ENCODE measurements at places on chromosomes 2 and 18.

DNA sequence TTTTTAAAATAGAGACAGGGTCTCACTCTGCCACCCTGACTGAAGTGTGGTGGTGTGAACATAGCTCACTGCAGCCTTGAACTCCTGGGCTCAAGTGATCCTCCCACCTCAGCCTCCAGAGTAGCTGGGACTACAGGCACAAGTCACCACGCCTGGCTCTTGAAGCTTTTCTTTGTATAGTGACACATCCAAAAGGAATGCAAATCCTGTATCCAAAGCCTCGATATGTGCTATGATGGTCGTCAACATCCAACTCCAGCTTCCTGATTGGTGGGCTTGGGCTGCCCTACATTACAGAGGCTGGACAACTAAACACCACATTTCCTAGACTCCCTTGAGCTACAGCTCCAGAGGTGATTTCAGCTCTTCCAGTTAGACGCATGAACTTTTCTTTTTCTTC lies 101.7 kb upstream of the PGAP1 start:
- DNase-seq, result no peak

DNA sequence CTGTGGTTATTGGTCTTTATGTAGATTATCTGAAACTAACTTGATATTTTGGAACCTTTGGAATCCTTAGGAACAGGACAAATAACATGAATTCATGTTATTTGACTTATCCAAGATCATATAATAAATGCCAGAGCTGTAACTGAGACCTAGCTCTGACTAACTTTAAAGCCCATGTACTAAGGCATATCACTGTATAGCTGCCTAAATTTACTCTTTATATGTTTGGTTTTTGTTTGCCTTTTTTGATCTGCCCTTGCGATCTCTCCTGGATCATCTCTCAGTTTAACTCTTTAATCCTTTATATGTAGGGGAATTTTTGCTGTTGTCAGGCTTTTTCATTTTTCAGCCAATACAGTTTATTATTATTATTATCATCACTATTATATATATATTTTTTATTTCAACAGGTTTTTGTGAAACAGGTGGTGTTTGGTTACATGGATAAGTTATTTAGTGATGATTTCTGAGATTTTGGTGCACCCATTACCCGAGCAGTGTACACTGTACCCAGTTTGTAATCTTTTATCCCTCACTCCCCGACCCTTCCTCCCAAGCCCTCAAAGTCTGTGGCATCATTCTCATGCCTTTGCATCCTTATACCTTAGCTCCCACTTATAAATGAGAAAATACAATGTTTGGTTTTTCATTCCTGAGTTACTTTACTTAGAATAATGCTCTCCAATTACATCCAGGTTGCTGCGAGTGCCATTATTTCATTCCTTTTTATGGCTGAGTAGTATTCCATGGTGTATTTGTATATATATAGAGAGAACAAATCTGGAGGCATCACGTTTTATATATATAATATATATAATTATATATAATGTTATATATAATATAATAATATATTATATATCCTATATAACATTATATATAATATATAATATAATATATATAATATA lies 48.9 kb downstream of the APLF start:
- no peak for DNase-seq

GRCh38 chr2:235270291-235270690 lies 223.6 kb upstream of the AGAP1 start:
- DNase-seq, result no peak

GRCh38 chr2:85433511-85434089 lies 15.1 kb downstream of the SH2D6 start:
- peak; percentile 18 for DNase-seq

DNA sequence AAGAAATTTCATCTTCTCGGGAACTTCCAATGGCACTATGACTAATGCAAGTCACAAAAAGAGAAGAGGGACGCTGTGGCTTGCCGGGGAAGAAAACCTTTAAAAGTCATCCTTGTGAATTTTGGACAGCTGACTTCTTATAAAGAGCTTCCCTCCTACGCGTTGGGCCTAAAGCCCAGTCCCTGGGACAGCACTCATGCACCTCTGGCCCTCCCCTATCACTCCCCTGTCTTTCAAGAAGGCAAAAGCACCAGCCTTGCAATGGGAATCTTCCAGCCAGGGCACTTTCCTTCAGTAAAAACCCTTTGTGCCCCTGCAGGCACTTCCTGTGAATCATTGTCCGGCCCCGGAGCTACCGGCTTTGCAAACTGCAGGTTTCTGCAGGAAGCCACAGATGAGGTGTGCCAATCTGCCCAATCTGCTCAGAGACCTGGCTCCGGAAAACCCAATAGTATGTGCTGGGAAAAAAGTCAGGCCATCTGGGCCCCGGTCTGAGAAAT lies 7.1 kb downstream of the MREG start:
- DNase-seq, result peak; percentile 74

DNA sequence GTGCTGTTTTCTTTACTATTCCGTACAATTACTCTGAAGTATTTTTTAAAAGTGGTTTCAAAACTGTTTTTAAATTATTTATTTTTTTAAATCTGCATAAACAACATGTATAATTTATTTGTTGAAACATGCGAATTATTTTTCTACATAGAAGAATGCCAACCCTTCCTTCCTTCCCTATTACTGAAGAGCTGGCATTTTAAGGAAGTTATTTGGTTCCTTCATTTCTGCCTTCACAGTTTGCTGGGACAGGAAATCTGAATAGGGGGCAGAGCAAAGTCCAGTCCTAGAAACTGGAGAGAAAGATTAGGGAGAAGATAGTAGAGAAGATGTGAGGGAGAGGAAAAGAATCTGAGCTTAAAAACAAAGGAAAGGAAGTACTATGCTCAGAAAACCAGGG lies 146.7 kb upstream of the ACVR2A start:
- no peak for DNase-seq

GRCh38 chr2:131047920-131048560 lies 45.2 kb downstream of the FAM168B start:
- DNase-seq, result no peak

DNA sequence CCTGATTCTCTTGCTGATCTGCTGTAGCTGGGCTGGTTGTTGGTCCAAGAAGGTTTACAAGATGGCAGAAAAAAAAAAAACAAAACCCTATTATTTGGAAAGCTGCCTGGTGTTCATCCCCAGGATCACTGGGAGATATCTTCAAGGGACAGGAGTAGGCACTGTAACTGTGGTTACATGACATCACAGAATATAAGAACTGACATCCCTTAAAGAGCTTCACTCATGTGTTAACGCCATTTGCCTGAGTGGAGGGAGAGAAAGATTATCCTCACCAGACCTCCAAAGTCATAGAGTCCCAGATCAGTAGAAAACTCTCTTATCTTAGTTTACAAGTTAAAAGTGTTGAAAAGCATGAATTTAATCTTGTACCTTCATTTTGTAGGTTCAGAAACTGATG lies 95.3 kb upstream of the BZW1 start:
- no peak for DNase-seq

DNA sequence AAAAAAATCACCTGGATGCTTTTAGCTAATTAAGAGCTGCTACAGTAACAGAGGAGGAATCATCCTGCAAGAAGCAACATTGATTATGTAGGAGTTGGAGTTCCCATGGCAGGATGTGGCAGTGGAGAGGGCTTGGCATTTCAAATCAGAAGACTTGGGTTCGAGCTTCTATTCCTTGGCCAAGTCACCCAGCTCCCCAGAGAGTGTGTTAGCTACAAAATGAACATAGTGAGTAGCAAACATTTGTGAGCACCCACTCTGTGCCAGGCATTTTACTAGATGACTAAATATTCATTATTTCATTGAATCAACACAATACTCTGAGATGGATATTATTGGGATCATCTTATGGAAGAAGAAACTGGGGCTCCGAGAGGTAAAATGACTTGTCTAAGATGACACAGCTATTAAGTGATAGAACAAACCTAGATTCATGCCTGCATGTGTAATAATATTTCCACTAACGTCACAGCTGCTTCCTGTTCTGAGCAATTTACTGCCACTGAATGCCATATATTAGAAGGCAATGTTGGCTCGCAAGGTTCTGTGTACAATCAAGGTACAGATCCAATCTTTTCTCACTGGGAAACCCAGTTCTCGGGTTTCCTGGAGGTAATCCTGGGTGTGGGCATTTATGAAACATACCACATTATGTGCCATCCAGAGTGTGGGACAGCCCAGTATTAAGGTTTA lies 18.0 kb downstream of the NTSR2 start:
- no peak for DNase-seq

DNA sequence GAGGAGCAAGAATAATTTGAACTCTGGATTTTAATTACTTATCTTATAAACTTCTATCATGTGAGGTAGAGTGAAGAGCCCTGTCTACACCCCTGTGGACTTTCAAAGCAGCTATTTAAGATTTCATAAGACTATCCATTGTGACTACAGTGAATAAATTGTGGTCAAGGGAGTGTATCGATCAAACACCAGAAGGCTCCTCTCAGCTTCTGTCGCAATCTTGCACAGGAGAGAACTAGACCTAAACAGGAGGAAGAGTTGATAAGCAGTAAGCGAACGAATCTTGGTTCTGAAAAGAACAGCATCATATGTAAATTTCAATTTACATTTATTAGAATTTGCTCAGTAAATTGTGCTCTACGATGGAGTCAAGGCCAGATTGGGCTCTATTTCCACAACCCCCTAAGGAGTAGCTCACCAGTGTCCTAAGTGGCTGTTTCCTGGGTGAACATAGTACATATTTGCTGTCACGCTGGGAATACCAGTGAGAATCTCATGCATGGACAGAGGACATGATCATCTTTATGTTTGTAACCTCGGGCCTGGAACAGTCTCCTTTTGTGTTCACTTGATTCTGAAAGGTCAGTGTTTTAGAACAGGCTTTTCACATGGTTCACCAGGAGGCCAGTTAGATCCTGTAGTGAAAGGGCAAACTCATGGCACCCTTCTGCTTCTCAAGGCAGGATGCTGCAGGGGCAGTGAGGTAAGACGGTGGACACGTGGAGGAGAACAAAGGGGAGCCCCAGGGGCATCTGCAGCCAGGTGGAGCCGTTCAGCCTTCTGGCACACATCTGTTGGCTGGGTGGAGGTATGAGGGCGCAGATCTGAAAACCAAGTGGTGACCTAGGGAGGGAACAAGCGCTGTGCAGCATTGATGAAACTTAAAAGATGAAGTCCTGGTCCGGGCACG lies 33.3 kb downstream of the NPAS2 start:
- no peak for DNase-seq

DNA sequence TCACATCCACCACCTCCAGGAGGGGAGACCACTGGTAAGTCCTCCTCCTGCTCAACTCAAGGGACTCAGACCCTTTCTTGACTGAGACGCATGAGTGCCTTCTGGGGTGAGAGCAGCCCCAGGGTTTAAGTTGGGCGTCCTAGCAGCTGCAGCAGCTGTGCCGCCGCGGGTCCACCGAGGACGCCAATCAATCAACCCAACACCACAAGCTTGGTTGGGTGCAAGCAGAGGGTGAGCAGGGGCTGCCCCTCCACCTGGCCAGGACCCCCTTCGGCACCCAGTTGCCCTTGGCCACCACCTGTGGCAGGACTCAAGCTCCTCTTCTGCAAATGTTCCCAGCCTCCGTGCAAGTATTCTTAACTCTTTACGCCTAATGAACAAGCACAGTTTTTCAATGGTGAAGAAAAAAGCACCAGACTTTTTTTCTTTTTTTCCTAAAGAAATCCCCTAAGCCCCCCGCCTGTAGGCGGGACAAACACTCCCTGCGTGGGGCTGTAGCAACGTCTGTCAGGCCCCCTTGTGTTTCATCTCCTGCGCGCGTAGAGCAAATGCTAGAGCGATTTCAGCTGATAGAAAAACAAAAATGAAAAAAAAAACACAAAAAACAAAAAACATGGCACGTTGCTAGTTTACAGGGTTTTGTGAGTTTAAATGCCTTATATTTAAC lies 197.1 kb downstream of the LOXHD1 start:
- no peak for DNase-seq

GRCh38 chr2:219488149-219488843 lies 10.4 kb upstream of the GMPPA start:
- no peak for DNase-seq

DNA sequence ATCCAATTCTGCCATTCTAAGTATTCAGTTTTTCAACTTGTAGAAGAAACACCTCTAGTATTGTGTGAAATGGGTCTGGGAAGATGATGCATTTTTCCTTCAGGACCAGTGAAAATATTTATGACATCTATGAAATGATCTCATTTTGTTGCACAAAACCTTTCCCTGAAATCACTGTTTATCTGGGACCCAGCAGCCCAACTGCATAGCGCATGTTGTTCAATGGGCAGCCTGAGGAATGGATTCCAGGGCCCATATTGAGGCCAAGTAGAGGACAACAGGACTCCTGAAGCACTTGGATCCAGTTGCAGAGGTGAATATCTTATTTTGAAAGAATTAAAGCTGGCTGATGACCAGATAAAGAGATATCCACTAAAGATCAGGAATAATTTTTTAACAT lies 7.3 kb downstream of the RBMS1 start:
- no peak for DNase-seq

GRCh38 chr2:6228251-6228650 lies 536.1 kb downstream of the SOX11 start:
- DNase-seq, result no peak

DNA sequence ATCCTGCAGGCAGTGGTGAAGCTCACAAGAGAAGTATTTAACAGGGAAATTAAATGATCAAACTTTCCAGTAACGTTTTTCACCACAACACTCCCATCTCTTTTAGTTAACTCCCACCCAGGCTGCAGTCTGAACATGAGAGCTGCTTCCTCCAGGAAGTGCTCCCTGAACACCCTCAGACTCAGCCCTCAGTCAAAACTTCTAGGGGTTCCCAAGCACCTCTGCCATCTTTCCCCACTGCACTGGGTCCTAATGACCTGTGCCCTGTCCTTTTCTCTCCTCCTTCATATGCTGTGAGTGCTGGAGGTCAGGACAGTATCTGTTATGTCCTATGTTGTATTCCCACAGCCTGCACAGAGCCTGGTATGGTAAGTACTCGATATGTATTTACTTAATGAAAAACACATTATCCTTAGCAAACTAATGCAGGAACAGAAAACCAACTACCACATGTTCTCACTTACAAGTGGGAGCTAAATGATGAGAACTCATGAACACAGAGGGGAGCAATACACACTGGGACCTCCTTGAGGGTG lies 49.2 kb upstream of the ASPRV1 start:
- no peak for DNase-seq

GRCh38 chr2:193885419-193885818 lies 1690.7 kb upstream of the TMEFF2 start:
- DNase-seq, result no peak

- DNase-seq, result no peak
Measured at GRCh38 chr2:203948733-203949132, 12.2 kb downstream of the ICOS start.

GRCh38 chr2:70523996-70524965 lies 29.3 kb downstream of the TGFA start:
- DNase-seq, result no peak

DNA sequence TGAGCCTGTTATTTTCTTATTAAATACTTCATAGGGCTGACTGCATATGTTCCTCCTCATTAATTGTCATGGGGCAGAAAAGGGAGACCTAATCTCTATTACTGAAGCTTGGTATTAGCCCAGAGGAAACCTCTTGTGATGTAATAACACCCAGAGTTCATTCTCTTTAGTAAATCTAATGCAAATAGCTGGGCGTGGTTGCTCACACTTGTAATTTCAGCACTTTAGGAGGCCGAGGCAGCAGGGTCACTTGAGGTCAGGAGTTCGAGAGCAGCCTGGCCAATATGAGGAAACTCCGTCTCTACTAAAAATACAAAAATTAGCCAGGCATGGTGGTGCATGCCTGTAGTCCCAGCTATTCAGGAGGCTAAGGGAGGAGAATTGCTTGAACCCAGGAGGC lies 14.7 kb downstream of the DAW1 start:
- no peak for DNase-seq

- no peak for DNase-seq
Measured at GRCh38 chr18:27184115-27185024, 738 bp downstream of the CHST9 start.

GRCh38 chr2:19738707-19739106 lies 163.1 kb downstream of the TTC32 start:
- no peak for DNase-seq

Measured in cerebellar nuclear complex (tissue), 1 donor.